ENCODE measurements at places on chromosomes 11 and 22.

GRCh38 chr11:10444725-10445315 lies 10.2 kb upstream of the AMPD3 start:
- no peak for DNase-seq

DNA sequence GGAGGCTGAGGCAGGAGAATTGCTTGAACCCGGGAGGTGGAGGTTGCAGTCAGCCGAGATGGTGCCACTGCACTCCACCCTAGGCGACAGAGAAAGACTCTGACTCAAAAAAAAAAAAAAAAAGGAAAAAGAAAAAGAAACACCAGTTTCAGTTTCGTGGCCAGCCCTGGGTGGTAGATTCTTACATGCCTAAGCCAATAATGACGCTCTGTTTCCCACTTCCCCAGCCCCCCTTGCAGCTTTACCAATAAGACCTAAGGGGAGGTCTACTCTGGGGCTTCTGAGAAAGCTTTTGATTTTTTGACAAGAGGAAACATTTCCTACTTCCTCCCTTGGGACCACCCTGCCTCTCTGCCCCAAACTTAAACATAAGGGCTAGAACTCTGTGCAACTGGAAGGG lies 30.0 kb upstream of the PTPRJ start:
- no peak for DNase-seq

DNA sequence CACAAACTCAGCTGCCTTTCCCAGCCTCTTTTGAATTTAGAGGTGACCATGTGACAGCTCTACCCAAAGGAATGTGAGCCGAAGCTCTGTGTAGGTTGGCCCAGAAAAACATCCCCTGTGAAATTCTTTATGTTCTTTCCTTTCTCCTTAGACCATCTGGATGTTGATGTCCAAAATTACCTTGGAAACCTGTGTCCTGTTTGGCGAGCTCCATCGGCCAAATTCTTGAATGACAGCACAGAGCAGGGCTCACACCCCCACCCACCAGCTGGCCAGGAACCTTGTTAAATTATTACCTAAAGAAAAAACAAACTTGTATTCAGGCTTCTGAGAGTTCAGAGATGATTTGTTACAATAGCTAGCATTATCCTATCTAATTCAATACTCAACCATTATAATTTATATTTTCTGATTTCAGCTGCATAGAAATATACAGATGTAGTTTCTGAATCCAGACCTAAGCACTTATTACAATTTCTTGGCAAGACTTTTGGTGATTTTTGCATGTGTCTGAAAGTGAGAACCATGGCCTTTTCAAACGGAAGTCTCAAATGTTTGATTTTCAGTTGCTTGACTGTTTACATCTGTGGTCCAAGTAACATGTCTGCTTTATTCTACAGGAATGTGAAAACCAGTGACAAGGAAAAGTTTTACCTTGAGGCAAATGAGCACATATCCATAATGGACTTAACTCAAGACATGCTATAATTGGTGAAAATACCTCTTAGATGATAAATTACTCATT lies 554.2 kb downstream of the NTM start:
- DNase-seq = no peak

- DNase-seq = peak; percentile 91
These were observed 90.9 kb downstream of the NAV2 start for GRCh38 chr11:19803506-19803998.

DNA sequence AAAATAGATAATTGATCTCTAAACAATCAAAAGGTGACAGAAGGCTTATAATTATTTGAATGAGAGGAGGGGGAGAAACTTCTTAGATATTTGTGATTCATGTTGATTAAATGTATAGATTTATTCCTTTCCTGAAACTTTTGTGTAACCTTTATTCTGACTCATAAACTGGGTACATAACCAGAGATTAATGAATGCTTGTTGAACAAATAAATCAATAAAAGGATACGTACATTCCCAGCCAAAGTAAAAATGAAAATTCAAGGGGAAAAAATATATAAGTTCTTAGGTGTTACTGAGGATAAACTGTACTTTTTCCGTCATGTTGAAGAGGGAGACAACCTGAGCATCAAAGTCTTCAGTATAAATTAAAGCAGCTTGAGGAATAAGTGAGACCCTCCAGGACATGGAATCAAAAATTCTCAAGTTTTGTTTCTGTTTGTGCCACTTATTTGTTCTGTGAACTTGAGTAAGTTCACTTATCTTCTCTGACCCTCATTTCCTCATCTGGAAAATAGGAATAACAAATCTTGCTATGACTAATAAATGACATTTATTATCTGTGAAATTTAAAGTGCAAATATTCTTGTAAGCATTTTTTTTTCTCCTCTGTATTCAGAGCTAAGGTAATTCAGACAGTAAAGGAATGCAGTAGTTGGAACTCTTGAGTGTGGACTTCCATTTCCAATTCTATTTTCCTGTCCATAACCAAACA lies 195.4 kb downstream of the METTL15 start:
- DNase-seq = no peak

GRCh38 chr11:127931803-127932202 lies 655.6 kb downstream of the ETS1 start:
- DNase-seq = no peak

GRCh38 chr22:21628386-21629254 lies 1.2 kb downstream of the YDJC start:
- no peak for DNase-seq

DNA sequence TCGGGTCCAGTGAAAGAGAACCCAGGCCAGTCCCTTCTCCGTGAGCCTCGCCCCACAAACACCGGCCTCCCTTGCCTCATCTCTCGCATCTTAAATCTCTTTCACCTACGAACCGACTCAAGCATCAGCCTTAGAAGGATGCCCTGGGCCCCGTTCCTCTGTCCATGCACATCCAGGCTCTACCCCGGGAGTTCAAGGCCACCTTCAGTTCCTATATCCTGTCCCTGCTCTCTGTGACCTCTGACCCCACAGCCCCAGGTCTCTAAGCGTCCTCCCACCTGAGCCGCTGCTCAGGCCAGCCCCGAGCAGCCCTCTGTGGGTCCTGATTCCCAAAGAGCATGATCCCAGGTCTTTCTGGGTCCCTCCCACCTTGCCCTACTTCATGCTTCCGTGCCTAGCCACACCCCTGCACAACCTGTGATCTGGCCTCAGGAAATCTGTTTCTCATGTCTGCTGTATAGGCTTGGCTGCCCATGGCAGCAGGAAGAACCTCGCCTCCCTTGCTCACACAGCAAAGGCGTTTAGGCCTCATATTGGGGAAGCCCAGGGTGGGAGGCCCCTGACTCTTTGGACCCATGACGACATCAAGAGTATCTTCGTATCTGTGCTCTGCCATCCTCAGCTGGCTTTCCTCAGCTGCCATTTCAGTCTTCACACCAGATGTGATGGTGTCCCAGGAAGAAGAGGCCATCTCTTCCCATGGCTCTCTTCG lies 77.5 kb upstream of the SEPTIN5 start:
- DNase-seq = no peak

GRCh38 chr11:9071692-9072091 lies 19.7 kb downstream of the SCUBE2 start:
- DNase-seq = no peak

DNA sequence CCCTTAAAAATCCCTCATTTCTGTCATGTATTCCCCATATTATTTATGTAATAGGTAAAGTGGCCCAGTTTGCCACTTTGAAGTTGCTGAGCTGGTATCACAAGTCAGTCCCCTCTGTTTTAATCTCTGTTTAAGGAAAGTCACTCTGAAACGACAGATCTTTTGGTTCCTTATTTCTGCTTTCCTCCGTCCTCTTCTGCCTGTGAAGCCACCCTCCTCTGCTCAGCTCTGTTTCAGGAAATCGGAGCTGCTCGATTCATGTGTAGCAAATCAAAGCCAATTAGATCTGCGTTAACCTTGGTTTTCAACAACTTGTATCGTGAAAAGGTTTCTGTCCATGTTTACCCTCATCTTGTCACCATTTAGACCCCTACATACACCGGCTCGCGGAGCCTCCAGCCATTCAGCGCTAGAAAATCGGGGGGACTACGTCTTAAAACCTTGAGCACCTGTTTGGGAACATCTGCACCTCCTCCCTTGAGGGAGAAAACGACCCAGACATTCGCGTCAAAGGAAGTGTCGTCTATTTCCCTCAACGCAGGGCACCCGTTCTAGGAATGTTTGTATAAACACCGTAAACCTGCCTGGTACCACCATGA lies 576 bp upstream of the SC5D start:
- DNase-seq = no peak

DNA sequence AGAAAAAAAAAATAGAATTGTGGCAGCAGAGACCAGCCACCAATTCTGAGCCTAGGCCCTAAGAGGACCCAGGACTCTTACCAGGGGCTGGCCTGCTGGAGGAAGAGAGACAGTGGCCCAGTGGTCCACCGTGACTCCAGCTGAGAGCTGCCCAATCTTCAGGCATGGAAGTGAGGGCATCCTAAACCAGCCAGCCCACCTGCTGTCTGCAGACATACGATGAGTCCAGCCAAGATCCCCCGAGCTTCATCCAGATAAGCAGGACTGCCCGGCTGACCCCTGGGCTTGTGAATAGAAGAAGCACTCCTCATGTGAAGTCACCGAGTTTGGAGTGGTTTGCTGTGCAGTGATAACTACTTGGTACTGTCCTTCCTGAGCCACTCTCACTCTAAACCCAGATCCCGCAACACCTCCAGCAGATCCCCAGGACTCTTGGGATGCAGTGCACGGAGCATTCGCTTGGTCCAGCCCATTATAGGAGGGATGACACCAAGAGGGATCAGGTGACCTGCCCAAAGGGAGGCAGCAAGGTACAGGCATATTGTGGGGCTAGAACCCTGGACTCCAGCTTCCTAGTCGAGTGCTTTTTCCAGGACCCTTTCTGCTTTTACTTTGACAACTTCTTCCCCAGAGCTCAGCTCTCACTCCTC lies 41.7 kb upstream of the FGF3 start:
- DNase-seq = no peak

GRCh38 chr22:20017622-20017958 lies 967 bp upstream of the ARVCF start:
- DNase-seq = no peak

DNA sequence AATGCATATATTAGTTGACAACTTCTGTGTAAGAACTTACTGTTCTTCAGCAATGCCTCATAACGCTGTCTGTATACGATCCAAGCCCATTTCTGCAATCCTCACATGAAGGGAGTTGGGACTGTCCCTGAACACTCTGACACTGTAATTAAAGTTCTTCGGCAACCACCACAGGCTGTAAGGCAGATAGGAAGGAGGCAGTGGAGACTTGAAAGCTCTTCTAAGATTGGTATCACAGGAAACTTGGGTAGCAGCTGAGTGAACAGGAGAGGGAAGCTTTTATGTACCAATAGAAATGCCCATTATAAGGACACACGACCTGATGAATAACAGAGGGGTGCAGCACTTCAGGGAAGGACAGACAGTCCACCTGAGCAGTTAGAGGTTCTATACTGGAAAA lies 12.0 kb upstream of the GAB2 start:
- no peak for DNase-seq

DNA sequence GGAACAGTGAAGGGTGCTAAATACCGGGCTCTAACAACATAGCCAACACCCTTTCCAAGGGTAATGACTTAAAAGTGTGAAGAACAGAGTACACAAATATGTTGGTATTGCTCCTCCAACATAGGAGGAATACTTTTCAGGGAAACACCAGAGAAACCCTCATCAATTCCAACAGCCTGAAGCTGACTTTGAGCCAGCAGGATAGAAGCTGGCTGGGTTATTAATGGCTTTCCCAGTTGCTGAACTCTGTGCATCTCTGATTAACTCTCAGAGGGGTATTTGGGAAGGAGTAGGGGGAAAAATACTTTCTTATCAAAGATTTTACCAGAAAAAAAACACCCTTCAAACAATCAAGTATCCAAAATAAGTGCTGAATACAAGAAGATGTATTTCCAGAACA lies 95.6 kb downstream of the AMBRA1 start:
- no peak for DNase-seq

Measured in trophoblast cell (in vitro differentiated cells and primary cell).